NCI-H774 (cell line): ENCODE measurements at places on chromosomes 12 and 14.

DNA sequence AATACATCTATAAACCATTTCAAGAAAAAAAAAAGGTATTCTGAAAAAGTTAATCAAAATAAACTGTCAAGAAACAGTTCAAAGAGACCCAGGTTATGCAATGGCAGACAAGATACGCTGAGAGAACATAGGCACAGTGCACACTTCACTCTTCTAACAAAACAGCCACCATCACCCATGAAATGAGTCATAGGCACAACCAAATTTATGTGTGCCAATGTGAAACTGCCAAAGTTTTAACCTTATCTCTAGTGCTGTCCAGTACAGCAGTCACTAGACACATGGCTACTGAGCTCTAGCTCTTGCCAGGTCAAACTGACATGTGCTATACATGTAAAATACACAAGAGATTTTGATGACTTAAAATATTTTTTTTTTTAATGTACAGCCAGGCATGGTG is 1.4 kb downstream of the CEP128 start:
- no peak for DNase-seq

- DNase-seq = no peak
Measured at GRCh38 chr12:40216516-40217288, 8.1 kb upstream of the LRRK2 start.

DNA sequence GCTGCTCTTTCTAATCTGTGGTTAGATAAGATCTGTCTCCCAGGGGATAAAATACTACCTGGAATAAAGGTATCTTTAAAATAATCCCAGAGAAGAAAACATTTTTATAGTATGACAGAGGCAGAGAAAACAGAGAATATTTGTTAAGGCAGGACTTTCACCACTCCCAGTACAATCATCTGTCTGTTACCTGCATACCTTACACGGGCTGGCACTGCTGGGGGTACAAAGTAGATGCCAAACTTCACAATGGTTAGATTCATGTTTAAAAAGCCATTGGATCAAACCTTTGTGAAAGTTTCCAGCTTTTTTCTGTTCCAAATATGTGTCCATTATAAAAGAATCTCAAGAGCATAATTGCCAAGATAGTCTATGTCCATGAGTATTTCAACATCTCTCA is 273.6 kb upstream of the BTG1 start:
- no peak for DNase-seq

GRCh38 chr12:40622246-40622838 is 69.9 kb upstream of the CNTN1 start:
- peak; percentile 49 for DNase-seq

DNA sequence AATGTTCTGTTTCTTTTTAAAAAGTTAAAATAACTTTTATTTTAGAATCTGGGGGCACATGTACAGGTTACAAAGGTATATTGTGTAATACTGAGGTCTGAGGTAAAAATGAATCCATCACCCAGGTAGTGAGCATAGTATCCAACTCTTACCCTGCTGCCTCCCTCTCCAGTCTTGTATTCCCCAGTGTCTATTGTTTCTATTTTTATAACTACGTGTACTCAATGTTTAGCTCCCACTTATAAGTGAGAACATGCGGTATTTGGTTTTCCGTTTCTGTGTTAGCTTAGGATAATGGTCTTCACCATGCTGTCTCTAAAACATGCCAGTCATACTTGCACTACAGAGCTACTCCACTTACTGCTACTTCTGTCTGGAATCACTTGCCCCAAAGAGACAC is 8.4 kb downstream of the FBXO33 start:
- no peak for DNase-seq

GRCh38 chr12:70722584-70723343 is 85.5 kb upstream of the PTPRB start:
- no peak for DNase-seq

DNA sequence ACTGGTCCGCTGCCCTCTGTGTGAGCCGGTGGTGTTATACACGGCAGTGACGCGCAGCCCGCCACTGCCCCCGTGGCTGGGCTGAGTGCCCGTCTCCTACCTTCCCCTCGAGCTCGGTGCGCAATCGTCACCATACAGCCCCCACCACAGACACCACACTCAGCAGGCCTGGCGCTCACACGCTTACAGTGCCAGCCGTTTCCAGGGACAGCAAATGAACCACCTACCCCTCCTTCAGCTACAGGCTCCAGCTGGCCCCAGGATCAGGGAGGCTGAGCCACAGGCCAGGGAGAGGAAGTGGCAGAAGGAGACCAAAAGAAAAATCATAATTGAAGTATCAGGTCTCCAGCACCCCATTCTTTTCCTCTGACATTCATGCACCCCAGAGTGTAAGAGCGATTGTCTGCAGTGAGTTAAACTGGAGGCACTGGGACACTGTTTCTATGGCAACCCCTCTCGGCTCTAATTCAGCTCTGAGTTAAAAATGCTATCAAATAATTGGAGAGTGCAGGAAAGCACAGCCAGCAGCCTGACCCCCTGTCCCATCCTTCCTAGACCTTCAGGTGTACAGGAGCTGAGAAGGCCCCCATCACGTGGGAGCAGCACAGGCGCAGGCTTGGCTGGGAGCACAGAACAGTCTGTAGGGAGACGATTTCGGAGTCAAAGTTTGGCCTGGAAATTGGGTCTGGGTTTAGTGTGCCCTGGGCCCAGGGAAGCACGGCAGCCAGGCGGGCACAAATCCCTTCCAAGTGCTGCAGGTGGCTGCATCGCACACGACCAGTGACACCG is 18.0 kb downstream of the LRTM2 start:
- DNase-seq = no peak

- peak; percentile 46 for DNase-seq
Measured at GRCh38 chr12:92561543-92561899, 141.3 kb upstream of the PLEKHG7 start.

DNA sequence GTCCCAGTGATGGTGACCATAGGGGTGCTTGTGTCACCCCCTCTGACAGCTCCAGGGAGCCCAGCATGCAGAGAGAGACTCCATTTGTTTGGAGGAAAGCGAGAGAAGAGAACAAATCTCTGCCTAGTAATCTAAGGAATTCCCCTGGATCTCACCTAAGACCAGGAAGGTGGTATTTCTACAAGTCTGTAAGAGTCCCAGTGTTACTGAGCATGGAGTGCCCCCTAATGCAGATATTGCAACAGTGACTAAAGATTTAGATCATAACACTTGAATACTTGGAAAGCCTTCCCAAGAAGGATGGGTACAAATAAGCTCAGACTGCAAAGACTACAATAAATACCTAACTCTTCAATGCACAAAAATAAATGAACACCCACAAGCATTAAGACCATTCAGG is 360.4 kb upstream of the GARIN6 start:
- DNase-seq = no peak

DNA sequence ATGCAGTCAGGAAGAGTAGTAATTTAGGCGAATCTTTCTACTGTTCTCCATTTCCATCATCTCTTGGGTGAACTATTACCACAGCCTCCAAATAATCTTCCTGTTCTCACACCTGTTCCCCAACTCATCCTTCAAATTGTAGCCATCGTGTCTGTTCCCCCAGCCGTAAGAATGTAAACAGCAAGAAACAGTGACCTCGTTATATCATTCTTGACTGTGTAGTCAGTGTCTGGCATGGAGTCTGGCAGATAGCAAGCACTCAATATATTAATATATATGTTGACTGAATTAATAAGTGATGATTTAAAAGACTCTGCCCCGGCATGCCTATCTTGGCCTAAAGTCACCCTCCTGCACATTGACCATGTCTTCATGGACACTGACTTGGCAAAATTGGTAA is 20.3 kb downstream of the PDE6H start:
- no peak for DNase-seq

DNA sequence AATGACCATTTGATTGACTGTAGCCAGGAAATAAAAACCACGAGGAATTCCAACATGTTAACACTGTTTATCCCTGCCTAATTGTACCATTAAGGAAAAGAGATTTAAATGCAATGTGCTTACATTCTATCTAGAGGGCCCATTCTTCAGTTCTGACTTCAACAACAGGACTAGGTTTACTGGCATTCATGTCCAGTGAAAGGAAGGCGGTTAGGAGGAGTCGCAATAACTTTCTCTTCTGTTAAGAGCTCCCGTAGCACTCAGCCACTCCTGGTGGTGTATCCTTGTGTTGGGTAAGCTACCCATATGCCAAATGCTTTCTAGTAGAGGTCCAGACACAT is 154.7 kb downstream of the STXBP6 start:
- no peak for DNase-seq

- no peak for DNase-seq
Measured at GRCh38 chr14:57274551-57274950, 5.8 kb downstream of the AP5M1 start.

DNA sequence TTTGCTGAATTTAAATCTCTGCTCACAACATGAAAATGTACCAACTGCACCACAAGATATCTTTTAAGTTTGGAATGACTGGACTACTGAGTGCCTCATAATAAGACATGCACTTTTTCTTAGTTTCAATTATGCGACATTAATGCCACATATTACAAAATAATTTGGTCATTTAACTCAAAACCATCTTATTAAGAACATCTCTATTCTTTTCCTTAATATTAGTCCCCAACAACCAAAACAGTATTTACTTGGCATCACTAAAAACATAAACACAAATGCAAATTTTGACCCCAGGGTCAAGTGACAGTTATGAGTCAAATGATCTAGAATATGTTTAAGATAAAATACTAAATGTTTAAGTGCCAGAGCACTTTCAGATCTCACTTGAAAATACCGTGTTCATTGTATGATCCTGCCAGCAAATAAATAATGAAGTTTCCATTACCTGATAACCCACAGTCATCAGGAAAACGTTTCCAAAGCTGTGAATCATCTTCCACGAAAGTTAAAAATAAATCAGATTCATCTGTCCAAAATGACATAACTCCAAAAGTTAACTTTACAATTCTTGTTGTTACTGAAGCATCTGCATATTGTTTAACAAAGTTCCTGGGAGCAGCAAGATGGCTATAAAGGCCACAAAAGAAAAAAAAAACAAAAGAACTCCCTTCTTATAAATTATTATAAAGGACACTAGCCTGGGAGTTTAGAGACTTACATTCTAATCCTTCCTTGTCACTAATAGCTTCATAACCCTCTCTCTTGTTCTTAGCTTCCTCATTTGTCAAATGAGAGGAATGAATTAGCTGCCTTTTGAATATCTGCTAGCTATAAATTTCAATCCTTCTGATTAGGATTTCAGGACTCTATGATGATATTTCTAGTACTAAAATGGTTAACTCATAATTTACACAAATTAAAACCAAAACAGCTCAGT is 30.5 kb upstream of the AP4S1 start:
- DNase-seq = no peak

DNA sequence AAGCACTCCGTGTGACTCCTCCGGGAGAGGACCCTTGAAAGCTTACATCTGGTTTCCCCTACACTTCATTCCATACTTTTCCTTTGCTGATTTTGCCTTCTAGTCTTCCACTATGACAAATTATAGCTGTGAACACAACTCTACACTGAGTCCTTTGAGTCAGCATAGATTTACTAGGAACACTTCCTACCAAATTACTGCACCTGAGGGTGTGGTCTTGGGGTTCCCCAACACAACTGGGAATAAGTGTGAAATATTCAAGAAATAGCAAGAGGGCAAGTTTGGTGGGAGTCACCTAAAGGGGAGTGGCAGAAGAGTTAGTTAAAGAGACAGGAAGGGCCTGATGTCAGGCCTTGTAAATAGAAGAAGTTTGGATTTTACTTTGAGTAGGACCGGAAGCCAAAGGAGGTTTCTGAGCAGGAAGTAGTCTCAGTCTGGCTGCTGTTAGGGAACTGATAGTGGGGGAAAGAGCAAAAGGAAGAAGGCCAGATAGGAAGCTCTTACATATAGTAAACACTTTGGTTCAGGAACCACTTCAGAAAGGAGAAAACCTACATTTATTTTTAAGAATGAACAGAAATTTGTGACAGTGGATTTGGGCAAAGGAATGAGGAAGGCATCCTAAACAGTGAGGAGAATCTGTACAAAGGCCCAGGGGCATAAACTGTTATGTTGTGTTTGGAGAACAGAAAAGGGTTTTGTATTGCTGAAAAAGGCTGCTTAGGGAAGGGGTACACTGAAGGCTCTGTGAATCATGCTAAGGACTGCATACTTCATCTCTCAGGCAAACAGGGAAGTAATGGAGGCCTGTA is 14.2 kb downstream of the SEL1L start:
- DNase-seq = no peak

- no peak for DNase-seq
Measured at GRCh38 chr14:37118673-37119366, 53.6 kb downstream of the SLC25A21 start.
